Smooth muscle cell of the umbilical artery (primary cell): ENCODE measurements at places on chromosomes 1 and 21. TPM values are rescaled to one million over a fixed set of nuclear protein-coding genes. Genes with fewer than 3 reads are reported as not detected.

SPATA1 gene
- total RNA-seq = 0.59 TPM in 1 of 2 replicates, not detected in the other

GPA33 gene
- total RNA-seq = not detected in 2 replicates

GABRD gene
- total RNA-seq = not detected in 2 replicates

AMPD1 gene
- not detected in 2 replicates for total RNA-seq

FCGR1A gene
- total RNA-seq = not detected in 2 replicates

NME7 gene
- 28.1 and 34.7 TPM in 2 replicates for total RNA-seq
